Naive thymus-derived CD8-positive, alpha-beta T cell (primary cell): ENCODE measurements at places on chromosomes 3 and 15. TPM values are rescaled to one million over a fixed set of nuclear protein-coding genes. Genes with fewer than 3 reads are reported as not detected.

- no peak for DNase-seq
Measured at GRCh38 chr15:26234976-26235767, 372.0 kb upstream of the ATP10A start.

- no peak for DNase-seq
Measured at GRCh38 chr3:118628704-118629341, 405.8 kb downstream of the IGSF11 start.

- peak; percentile 63 for DNase-seq
Measured at GRCh38 chr3:129481766-129482332, 41.8 kb downstream of the IFT122 start.

DNA sequence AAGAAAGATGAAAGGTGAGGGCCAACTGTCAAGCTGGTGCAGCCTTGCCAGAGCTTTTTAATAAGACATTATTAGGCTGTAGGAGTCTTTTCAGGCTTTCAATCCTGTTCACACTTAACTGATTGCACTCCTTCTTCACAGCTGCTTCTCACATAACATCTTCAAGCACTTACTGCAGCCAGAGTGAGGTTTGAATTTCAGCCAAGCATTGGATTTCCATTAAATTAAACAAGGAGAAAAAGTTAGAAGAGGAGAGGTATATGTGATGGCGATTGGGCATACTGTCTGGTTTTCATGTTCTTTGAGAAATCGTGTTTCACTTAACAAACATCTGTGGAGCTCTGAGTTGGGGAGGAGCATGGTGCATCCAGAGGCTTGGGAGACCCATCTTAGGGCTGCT lies 392.8 kb upstream of the LRRC3B start:
- DNase-seq: no peak

GRCh38 chr15:63701365-63701764 lies 104.2 kb downstream of the FBXL22 start:
- no peak for DNase-seq

- DNase-seq: no peak
Measured at GRCh38 chr3:25823314-25823713, 33.4 kb downstream of the OXSM start.

GRCh38 chr15:90481023-90481422 lies 48.7 kb upstream of the CRTC3 start:
- DNase-seq: peak; percentile 25

- DNase-seq: no peak
Measured at GRCh38 chr15:89781055-89781454, 4.9 kb downstream of the MESP2 start.

GRCh38 chr3:153596401-153596800 lies 434.4 kb downstream of the RAP2B start:
- DNase-seq: no peak

GRCh38 chr3:188400494-188401243 lies 246.7 kb downstream of the LPP start:
- DNase-seq: no peak

DNA sequence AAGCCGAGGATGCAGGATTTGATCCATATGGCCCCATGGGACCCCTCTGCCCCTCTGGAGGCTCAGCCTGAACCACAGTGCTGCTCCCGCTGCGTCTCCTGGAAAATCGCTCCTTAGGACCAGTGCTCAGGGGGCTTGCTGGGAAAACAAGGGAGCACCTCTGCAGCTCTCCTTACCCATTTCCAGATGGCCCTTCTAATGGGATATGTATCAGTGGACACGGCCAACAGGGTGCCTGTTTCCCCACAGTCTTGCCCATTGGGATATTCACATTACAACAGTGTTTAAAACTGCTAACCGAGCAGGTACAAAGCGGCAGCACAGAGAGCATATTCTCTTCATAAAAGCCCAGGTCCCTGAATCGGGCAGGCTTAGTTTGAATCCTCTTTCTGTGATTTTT lies 27.1 kb downstream of the TMEM44 start:
- no peak for DNase-seq

MAGEL2 gene
- not detected for polyA plus RNA-seq

CPA3 gene
- not detected for polyA plus RNA-seq

ITIH3 gene
- polyA plus RNA-seq: not detected
